COLO829 (cell line): ENCODE measurements at places on chromosomes 13 and 19.
A peak's percentile ranks its signal among the peaks of the same experiment; 100 is the strongest.

- no peak for DNase-seq
Observed at GRCh38 chr13:30373727-30374126, 48.6 kb upstream of the UBE2L5 start.

GRCh38 chr13:99307247-99307646 lies at the start of gene GPR183:
Gene GPR183 (minus strand): TSS chr13:99307399. CDS start chr13:99296145, 11,254 bp downstream.
- DNase-seq, result no peak

DNA sequence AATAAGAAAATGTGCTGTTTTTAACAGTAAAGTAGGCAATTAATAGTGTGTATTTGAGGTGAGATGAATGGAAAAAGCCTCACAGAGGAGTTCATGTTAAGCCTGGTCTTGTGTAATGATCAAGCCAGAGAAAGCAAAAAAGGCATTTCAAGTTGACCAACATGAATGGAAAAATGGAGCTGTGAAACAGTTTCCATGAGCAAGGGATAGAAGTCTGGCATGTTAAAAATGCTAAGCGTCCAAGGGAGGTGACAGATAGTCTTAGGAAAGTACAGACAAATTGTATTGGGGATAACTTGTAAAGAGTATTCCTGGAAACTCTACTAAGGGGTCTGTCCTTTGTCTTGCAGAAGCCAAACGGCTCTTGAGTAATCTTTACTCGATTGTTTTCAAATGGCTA lies 506.8 kb upstream of the ATXN8OS start:
- DNase-seq, result no peak

DNA sequence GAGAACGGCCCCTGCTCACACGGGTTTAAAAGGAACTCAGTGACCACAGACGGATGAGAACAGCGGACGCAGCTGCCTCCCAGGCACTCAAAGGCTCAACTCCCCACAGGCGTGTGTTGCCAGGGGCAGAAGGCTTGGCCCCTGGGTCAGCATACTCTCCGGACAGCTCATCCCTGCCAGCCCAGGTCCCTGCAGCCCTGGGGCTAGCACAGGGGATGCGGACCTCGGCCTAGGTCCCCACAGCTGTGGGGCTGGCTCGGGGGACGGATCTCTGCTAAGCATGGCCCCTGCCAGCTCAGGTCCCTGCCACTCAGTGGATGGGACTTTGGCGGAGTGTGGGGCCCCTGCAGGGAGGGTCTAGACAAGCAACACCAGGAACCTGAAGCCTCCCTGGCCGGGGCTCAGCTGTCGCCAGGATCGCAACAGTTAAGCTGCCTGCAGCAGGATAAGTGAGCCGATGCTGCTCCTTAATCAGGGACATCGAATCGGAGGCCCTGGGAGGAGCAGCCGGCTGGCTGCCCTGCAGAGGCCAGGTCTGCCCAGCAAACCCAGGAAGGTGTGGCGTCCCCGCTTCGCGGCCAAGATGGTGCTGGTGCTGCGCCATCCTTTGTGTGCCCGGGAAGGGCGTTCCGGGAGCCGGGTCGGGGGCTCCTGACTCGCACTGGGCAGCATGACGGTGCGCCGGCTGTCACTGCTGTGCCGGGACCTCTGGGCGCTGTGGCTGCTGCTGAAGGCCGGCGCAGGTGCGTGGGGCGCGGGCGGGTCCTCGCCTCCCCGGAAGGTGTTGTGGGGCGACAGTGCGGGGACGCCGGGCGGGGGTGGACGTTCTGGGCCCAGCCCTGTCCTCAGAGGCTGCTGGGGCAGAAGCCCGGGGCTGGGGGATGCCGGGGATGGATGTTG lies 32.5 kb downstream of the MCF2L start:
- no peak for DNase-seq

DNA sequence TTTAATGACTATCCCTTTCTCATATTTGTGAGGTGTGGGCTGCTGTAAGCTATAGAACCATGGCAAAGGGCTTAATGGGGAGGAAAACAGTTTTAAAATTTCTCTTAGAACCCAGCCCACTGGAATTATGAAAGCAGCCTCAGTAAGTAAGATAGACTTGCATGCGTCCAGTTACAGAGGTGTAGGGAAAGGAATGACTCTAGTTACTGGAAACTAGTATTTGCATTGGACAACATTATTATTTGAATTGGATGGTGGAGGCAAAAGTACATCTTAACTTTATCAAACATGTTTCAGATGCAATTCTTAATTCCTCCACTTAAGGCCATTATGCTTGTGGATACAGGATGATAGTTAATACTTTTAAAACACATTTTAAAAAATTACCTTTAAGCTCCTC lies 292.9 kb downstream of the SPRY2 start:
- DNase-seq, result no peak

GRCh38 chr19:10294368-10294697 lies 4.6 kb downstream of the ICAM5 start:
- no peak for DNase-seq

DNA sequence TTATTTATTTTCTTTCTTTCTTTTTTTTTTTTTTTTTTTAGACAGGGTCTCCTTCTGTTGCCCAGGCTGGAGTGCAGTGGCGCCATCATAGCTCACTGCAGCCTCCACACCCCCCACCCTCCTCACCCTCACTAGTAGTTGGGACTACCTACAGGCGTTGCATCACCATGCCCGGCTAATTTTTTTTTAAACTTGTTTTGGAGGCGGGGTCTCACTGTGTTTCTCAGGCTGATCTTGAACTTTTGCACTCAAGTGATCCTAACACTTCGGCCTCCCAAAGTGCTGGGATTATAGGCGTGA lies 33.6 kb downstream of the GJA3 start:
- no peak for DNase-seq

- no peak for DNase-seq
Observed at GRCh38 chr19:35805526-35806102, 7.0 kb downstream of the PRODH2 start.

DNA sequence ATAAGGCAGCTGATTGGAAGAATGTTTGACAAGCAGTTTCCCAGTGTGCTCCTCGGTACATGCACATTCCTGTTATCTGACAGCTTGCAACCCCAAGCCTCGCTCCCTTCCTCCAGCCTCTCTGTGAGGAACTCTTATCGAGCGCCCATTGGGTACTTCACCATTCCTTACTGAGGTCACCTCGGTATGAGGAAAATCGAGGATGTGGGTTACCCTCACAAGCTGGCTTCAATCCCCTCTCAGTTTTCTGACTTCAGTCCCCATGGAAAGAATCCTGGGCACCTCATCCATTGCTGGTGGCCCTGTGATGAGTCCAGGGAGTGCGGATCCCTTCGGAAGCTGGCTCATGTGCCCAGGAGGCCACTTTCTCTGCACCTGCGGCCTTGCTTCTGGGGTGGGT lies 17.3 kb downstream of the TEX29 start:
- DNase-seq, result no peak

GRCh38 chr13:47610687-47611086 lies 390.4 kb downstream of the SUCLA2 start:
- no peak for DNase-seq

DNA sequence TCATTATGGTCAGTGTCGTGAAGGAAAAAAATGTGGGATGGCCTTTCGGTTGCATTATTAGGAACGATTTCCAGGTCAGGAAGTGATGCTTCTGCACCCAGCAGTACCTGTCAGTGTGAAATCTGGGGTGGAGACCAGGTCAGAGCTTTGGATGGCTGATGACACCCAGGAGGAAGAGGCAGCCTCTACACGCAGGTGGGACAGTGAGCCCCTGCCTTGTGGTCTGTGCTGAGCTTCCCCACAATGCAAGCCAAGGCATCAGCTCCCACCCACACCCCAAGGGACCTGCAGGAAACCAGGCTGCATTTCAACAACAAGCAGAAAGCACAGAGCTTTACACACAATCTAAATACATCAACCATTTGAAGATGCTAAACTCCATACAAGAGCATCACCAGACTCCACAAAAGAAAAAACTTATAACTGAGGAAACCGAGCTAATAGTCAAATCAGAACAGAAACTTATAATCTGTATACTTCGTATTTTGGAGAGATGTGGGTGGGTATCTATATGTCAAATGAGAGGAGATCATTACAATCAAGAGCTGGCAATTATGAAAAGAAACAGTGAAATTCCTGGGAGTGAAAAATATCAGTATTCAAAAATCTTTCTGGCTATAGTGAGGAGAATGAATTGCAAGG lies 130.1 kb downstream of the ZDHHC20 start:
- no peak for DNase-seq

DNA sequence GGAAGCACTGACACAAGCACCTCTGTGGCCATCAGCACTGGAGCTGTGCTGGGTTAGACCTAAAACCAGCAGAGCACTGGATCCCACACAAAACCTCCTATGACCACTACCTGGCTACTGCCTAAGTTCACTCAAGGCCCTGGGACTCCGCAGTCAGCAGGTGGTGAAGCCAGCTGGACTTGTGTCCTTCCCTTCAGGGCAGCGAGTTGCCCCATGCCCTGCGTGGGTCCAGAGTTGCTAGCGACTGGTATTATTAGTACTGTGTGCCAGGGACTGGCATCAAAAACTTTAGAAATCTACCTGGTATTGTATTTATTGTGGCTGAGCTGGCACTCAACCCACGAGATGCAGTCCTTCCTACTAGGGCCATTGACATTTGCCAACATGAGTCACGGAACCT lies 6.0 kb downstream of the OR10H4 start:
- no peak for DNase-seq

- no peak for DNase-seq
Observed at GRCh38 chr19:49684983-49685553, 4.3 kb upstream of the ADM5 start.

DNA sequence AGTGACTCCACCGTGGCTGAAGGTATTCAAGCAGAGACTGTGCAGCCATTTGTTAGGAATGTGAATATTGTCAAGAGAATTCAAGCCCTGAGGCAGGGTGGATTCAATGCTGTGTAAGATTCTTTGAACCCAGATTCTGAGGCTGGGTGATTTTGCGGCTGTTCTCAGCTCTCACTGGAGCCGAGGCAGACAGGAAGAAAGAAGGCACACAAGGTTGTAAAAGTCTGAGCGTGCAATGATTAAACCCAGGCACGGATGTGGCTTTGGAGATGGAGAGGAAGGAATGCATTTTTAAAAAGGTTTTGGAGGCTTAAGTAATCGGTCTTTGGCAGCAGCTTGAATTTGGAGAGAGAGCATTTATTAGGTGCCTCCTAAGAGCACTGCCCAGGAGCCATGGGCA lies 187.9 kb downstream of the KATNAL1 start:
- peak; percentile 69 for DNase-seq

DNA sequence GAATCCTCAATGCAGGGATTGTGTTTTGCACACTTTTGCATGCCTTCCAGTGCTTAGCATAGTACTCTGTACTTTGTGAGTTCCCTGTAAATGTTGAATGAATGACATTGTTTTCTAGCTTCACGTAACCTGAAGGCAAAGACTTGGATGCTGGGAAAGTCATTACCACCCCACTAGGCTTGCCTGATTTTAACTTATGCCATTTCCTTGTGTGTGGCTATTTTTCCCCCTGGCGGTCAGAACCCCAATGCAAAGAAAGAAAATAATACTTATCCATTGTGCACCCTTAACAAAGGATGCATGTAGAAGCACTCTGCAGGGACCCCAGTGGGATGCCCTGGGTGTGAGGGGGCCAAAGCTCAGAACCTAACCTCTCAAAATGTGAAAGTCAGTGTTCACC lies 1.2 kb upstream of the ENOX1 start:
- DNase-seq, result peak; percentile 76

DNA sequence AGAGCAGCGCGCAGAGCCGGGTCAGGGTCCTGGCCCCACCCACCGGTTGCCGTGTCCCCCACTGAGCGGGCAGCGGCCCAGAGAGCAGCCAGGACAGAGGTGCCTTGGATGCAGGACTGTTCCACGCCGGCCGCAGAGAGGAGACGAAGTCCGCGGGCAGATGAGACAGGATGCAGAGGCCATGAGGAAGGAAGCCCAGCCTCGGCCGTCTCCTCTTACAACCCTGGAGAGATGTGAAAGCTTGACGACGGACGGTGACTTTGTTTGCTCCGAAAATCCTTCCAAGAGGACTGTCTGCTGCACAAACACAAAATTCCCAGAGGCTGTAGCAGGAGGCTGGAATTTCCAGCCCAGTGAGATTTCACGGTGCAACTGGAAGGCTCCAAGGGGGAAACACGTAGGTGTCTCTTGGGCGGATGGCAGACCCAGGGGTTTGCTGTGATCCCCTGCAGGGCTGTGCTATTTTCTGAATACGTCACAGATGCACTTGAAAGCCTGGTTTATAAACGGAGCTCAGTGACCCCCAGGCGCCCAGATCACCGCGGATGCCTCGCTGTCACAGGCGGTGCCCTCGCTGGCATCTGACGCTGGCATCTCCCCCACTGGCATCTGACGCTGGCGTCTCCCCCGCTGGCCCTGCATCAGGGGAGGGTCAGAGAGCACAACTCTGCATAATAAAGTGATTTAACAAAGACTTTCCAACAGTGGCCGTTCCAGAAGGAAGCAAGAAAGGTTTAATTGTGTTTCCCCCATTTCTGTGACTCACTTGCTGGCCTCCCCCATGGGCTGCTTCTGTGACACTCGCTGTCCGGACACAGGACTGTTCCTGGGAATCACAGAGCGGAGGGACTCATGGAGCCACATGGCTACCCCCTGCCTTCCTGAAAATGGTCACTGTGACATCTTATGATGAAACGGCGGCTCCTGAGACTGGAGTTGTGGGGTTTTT lies 62.0 kb upstream of the C13orf46 start:
- DNase-seq, result no peak

DNA sequence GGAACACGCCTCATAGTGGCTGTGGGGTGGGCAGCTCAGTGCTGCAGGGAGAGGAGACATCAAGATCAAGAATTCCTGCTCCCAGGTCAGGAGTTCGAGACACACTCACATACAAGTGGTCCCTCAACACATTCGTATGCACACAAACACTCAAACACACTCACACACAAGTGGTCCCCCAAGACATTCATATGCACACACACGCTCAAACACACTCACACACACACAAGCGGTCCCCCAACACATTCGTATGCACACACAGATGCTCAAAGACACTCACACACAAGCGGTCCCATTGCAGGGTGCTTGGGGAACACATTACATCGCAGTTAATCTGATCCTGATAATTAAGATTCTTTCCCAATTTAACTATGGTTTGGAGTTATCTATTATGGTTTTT lies 28.2 kb downstream of the FCGBP start:
- no peak for DNase-seq

- DNase-seq, result no peak
Observed at GRCh38 chr19:13154911-13155471, 4.8 kb downstream of the IER2 start.

DNA sequence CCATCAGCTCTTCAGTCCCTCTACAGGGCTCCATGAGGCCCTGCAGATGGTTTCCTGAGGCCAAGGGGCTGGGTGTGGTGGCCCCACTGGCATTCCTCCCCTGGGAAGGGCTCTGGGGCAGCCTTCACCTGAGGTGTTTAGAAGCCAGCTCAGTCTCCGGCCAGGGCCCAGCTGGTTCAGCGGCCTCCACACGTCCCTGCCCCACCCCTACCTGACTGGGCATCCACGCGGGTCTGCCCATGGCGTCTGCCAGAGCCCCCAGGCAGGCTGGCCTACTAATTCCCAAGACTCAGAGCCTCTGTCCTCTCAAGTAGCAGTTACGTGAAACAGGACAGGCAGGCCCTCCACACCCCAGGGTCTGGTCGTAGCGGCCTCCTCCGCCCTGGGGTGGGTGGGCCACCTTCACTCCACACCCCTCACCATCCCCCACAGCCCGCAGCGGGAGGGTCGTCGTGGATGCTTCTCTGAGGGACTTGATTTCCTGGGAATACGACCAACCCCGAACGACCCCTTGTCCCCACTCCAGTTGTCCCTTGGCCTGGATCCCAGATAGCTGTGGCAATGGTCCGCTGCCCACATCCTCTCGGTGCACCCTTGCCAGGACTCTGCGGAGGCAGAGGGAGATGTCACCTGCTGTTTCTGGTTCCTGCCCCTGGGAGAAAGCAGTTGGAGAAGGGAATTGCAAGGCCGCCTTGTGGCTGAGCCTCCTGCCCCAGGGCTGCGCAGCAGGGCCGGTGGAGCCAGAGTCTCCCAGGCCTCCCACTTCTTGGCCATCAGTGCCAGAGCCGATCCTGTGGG lies 24.3 kb downstream of the CAPN12 start:
- DNase-seq, result no peak

GRCh38 chr13:102984210-102984609 lies 82.0 kb downstream of the SLC10A2 start:
- DNase-seq, result no peak
